ENCODE measurements at places on chromosomes 4 and X. TPM values are rescaled to one million over a fixed set of nuclear protein-coding genes. Genes with fewer than 3 reads are reported as not detected.

DNA sequence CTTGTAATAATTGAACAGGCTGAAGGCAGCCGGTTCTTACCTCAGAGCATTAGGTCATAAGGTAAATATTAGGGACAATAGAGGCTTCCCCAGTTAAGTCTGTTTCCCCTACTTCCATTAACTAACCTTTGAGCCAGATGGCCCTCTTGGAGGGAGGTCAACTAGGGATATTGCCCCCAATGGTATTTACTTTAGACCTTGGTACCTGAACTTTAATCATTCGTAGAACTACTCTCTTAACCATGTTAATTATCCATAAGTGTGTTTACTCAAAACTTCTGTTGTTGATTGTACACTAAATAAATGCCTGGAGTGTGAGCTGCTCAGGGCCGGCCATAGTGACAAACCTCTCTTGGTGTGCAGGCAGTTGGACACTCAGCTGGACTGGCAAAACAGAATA lies 1843.5 kb upstream of the AGA start:
- DNase-seq: no peak

DNA sequence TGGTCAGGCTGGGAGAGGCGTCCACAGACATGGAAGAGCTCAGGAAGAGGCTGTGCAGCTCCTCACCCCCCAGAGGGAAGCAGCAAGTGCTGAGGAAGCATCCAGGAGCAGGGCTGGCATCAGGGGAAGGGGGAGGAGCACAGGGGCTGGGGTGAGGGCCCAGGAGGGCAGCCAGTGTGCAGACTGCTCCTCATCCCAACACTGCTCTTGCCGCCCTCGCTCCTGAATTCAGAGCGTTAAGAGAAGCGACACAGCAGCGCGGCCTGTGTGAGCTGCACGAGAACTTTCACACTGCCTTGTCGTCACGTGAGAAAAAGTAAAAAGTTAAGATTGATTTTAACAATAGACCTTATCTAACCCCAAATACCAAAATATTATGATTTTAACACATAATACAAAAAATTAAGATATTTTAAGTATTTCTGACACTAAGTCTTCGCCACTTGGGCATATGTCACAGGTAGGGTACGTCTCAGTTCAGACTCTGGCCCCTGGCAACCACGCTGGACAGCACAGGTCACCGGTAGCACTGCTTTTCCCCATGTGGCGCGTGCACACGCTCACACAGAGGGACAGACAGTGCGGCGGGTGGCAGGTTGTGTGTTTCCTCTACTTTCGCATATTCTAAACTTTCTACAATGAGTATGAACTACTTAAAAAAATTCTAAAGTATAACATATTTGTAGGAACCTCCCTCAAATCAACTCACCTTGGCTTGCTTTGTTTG lies 19.7 kb downstream of the NOP14 start:
- DNase-seq: no peak

The PNMA6F gene
- not detected for total RNA-seq

- no peak for DNase-seq
Measured at GRCh38 chr4:39526765-39527295, 409 bp downstream of the UGDH start.

All from colonic mucosa (tissue), 4 donors.